ENCODE measurements at places on chromosomes 4 and X. TPM values are rescaled to one million over a fixed set of nuclear protein-coding genes. Genes with fewer than 3 reads are reported as not detected.

GRCh38 chr4:143435955-143436354, 77.5 kb upstream of the SMARCA5 start:
- no peak for DNase-seq

GRCh38 chr4:1753697-1754311, 32.5 kb downstream of the TACC3 start:
- DNase-seq = no peak

DNA sequence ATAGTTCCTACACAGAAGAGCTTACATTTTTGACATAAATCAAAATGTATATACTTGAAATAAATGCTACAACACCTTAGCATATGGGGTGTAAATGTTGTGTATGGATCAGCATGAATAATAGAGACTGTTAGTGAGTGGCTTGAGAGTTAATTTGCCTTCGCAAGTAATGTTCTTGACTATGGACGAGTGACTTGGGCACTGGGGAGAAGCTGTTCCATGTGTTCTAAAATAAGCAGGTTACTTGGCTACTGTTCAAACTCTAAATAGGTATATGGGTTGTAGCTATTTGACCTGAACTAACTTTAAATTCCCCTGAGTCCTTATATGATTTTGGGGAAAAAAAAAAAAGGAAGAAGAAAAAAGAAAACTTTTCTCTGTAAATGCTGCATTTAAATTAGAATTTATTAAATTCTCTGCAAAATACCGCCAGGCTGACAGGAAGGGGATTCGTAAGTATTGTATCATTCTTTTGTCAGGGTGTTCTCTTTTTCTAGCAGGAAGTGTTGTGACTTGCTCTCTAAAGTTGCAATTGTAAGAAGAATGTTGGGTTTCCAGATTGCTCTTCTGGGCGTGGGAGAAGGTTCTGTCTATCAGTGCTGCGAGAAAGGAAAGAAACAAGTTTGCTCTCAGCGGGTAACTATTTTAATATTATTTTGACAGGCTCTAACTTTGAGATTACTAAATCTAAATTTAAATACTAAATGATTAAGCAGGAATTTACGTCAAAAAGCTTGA, 32.2 kb downstream of the PLS3 start:
- peak; percentile 63 for DNase-seq

GRCh38 chr4:39235696-39236095, 53.4 kb downstream of the WDR19 start:
- DNase-seq = no peak

DNA sequence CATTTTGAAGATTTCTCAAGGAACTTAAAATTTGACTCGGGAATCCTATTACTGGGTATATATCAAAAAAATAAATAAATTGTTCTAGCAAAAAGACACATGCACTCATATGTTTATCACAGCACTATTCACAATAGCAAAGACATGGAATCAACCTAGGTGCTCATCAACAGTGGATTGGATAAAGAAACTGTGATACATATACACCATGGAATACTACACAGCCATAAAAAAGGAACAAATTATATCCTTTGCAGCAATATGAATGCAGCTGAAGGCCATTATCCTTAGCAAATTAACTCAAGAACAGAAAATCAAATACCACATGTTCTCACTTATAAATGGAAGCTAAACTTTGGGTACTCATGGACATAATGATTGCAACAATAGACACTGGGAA, 97.4 kb downstream of the CENPC start:
- no peak for DNase-seq

DNA sequence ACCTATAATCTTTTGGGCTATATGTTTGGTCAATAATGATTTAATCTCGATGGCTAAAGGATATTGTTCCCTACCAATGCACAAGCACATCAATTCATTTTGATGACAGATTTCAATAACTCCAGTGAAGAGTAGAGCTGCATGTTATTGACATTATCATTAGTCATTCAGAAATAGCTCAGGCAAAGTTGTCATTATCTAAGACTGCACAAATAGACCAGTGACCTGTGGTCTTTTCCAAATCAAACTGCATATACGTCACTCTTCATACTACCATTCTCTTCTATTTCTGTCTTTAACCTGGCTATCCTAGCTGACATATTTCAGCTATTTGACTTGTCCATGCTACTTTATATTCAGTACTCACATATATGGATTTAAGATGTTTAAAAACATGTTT, 1050.8 kb downstream of the C4orf33 start:
- peak; percentile 15 for DNase-seq

DNA sequence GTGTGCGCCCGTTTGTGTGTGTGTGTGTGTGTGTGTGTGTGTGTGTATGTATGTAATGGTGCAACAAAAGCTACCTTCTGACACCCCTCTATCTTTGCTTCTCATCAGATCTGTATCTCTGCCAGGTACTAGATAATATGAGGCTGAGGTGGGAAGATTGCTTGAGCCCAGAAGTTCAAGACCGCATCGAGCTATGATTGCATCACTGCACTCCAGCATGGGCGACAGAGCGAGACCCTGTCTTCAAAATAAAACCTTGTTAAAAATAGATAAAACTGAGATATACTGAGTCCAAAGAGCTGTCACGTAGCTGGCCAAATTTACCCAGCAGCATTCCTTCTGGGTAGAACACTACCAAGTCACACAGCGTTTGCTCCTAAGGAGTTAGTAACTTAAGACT, 18.4 kb downstream of the NLGN4X start:
- no peak for DNase-seq

DNA sequence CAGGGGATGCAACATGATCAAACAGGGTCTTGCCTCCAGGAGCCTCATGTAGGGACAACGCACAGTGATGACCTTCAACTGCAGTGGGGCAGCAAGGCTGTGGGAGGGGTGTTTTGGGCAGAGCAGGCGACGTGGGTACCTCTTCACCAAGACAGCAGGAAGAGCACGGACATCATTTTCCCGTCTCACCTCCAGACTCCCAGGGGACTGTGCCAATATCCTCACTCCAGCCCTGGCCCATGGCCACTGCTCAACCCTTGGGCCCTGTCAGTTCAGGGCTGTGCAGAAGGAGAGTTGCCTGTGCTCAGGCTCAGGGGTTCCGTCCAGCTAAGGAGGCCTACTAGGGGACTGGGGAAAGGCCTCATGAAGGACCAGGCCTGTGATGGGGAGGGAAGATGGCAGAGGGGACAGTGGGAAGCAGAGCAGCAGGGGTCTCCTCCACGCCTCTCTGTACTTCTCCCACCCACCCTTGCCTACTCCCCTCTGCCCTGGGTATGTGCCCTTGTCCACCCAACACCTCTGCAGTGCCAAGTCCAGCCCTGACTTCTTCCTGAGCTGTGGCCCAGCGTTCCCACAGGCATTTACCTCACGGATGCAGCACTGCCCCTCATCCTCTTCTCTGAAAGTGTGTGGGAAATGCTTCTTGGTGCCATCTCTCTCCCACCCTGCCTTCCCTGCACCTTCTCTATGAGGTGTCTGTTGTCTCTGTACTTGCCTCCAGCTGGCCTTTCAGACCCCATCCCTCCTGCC, 1.4 kb downstream of the IL9R start:
- no peak for DNase-seq

DNA sequence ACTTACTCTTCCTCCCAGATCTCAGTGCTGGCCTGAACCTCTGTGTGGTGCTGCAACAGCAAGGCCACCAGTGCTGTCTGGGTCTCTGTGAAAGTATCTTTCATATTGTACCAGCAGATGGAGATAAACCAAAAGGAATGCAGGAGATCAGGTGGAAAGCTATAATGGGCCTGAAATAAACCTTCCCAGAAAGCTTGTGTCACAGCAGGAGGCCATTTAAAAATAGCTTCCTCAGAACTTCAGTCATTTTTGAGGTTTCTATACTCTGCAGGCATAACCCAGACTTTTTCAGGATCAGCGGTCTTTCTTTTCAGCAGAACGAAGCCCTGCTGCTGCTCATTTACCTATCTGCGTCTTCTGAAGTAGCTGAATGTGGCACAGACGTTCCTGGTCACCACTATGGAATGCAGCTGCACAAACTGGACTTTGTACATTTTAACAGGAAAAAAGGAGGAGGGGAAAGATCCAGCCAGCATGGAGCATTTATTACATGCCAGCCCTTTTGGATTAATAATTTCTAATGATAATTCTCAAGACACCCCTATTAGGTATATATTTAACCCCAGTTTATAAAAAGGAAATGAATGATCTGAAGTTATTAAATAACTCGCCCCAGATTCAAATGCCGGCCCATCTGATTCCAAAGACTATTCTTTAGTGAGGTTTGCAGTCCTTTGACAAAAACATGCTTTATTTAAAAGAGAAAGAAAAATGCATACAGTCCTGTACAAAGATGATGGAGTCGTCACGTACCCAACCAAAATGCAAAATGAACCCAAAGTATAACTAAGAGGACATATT, 119.7 kb downstream of the NFKB1 start:
- peak; percentile 78 for DNase-seq

GRCh38 chr4:147025042-147025441, 79.4 kb upstream of the TTC29 start:
- no peak for DNase-seq

GRCh38 chrX:29940750-29941149, 274.6 kb upstream of the MAGEB2 start:
- DNase-seq = no peak

- DNase-seq = no peak
These were observed 532.9 kb upstream of the FTHL17 start for GRCh38 chrX:31604629-31605221.

DNA sequence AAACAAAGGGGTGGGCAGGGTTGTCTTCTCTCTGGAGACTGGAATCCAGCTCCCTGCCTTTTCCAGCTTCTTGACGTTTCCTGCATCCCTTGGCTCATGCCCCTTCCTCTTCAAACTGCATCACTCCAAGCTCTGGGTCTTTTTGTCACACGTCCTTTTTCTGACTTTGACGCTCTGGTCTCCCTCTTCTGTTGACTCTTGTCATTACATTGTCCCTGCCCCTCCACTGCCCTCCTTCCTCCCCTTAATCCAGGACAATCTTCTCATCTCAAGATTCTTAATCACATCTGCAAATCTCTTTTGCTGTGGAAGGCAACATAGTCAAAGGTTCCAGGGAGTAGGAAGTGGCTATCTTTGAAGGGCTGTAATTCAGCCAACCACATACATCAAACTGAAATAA, 178.3 kb downstream of the TMA16 start:
- no peak for DNase-seq

TMEM150C gene
- 0.58 TPM for total RNA-seq

CENPVL2 gene
- total RNA-seq = not detected

PF4V1 gene
- not detected for total RNA-seq

CXCL13 gene
- total RNA-seq = not detected

MORC4 gene
- total RNA-seq = 25.7 TPM

CPLX1 gene
- total RNA-seq = 0.87 TPM

ALPK1 gene
- 4.2 TPM for total RNA-seq

Measured in PC-3 (cell line).